Substantia nigra (tissue), 51 donors: ENCODE measurements at places on chromosomes 12 and 14.

DNA sequence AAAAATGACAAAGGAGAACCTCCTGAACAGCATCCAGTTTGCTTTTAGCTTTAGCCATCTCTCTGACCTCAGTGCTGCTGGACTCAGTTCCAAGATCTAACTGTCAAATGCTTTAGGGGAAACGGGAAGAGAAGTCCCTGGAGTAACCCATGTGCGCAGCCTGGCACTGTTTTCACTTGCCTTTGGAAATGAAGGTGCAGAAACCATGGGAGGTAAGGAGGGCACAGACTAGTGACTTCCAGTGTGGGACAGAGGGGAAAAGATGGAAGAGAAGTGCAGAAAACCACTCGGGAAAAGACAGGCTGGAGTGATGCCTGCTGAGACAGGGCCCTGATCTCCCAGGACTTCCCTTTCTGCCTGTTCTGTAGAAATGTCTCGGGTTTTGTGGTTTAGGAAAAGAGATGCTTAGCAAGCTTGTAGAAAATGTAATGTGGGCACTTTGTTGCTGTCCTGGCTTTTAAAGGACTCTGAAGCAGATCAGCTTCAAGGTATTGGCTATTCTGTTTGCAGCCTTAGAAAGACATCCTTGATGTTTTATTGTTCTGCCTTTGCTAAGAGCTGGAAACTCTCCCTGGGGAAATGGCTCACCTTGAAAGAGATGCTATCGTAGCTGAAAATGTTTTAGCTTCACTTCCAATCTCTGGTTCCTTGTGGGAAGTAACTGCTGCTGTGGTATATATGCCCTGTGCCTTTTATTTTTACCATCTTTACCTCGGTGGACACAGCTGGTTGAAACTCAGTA lies 124.6 kb upstream of the HIF1A start:
- DNase-seq, result no peak

GRCh38 chr14:24133735-24134134 lies 2.3 kb upstream of the PSME1 start:
- no peak for DNase-seq

DNA sequence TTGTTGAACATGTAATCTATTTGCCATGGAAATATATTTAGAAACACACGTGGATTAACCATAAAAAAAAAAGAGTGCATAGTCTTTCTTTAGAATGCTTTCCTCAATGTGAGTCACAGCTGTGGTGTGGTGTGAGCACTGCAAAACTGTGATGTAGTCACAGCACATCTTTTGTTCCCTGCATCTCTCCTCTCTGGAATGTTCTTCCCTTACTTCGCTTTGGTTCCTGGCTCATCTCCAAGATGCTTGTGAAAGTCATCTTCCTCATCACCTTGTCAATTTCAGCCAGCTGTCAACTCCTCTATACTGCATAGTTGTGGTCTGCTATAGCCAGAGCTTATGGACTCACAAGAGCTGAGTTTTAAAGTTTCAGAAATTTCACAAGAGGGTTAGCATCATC lies 60.2 kb downstream of the STAB2 start:
- DNase-seq, result no peak

DNA sequence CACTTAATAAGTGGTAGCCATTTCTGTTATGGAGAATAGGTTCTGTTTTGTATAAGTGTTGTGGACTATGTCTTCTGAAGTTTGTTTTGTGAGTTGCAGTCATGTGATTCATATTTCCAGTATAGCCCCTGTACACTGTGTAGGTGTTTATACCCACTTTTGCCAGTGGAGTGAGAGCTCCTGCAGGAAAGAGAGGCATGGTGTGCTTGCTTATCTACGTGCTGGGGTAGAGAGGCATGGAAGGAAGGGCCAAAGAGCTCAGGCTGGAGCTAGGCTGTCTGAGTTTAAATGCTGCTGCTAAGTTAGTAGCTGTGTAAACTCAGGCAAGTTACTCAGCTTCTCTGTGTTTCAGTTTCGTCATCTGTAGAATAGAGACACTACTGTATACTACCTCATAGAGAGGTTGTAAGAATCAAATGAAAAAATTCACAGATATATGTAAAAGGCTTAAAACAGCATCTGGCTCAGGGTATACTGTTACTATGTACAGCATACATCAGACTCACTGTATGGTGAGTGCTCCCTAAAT lies 88.2 kb upstream of the SLC38A2 start:
- DNase-seq, result no peak

DNA sequence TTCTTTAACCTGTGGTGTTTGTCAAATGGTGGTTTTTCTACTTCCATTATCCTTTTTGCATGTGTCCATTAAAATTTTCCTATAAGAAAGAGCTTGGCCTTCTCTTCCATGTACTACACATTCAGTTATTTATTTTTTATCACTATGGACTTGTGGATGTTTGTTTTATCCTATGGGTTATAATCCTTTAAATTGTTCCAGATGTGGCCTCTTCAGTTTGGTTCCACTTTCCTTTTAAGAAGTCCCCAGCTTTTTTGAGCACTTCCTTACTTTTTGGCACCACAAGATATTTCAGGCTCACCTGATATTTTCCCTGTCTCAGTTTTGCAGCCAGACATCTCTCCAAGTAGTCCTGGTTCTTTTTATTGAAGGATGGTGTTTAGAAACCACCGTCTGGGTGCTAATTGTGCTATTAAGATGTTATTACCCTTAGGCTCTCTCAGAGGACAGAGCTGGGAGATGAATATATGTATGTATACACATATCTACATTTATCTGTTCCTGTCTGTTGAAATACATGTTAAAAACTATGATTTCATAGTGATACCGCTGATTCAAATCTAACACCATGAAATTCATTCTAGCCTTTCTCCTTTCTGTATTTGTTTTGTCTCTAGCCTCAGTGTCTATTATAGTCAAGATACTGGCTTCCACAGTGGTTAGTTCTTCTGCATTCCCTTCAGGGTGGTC lies 408.5 kb upstream of the RGS6 start:
- DNase-seq, result no peak

DNA sequence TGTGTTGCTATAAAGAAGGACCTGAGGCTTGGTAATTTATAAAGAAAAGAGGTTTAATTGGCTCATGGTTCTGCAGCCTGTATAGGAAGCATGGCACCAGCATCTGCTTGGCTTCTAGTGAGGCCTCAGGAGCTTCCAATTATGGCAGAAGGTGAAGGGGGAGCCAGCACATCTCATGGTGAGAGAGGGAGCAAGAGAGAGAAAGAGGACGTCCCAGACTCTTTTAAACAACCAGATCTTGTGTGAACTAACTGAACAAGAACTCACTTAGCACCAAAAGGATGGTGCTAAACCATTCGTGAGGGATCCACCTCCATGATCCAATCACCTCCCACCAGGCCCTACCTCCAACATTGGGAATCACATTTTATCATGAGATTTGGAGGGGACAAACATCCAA lies 6.1 kb upstream of the SNAPC1 start:
- DNase-seq, result no peak

- DNase-seq, result no peak
Observed at GRCh38 chr14:100748403-100748802, 21.7 kb downstream of the DLK1 start.

GRCh38 chr14:87754520-87755223 lies 238.3 kb downstream of the GALC start:
- no peak for DNase-seq

- DNase-seq, result no peak
Observed at GRCh38 chr12:66111605-66112004, 18.9 kb downstream of the LLPH start.

GRCh38 chr12:1552911-1553491 lies 41.4 kb downstream of the FBXL14 start:
- DNase-seq, result no peak

GRCh38 chr14:101197595-101198397 lies 294.3 kb upstream of the RTL1 start:
- DNase-seq, result no peak

GRCh38 chr12:109581856-109582255 lies 8.3 kb downstream of the MVK start:
- DNase-seq, result no peak

GRCh38 chr12:19624491-19624890 lies 185.2 kb downstream of the AEBP2 start:
- DNase-seq, result no peak

DNA sequence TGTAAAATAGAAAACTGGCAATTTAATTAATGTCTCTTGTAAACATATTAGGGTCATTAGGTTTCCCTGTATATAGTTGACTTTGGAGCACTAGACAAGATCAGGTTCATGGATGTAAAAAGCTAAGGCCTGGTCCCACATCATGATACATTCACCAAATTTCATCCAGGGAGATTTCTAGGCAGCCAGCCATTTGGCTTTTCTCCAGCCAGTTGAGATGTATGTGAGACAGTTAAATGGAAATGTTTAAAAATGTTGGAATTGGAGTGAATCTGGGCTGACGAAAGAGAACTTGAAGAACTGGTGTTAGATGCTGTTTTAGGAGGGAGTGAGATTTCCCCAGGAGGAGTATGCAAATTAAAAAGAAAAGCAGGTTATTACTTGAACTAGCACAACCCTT lies 41.8 kb upstream of the CLEC14A start:
- no peak for DNase-seq

DNA sequence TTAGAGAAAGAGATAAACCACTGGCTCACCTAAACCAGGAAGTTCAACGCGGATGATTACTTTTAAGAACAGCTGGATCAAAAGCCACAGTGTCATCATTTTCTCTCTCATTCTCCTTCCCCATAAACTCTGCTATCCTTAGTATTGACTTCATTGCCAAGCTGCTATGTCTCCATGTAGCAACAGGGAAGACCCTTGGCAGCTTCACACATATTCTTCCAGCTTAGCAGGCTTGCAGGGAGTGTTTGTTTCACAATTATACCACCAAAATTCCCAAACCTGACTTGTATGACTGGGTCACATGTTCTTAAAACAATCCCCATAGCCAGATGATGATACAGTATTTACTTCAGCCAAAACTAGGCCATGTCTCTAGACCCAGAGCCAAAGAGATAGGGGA lies 235.5 kb downstream of the PAWR start:
- DNase-seq, result no peak

- peak; percentile 75 for DNase-seq
Observed at GRCh38 chr12:47736877-47737676, 11.8 kb upstream of the ENDOU start.

DNA sequence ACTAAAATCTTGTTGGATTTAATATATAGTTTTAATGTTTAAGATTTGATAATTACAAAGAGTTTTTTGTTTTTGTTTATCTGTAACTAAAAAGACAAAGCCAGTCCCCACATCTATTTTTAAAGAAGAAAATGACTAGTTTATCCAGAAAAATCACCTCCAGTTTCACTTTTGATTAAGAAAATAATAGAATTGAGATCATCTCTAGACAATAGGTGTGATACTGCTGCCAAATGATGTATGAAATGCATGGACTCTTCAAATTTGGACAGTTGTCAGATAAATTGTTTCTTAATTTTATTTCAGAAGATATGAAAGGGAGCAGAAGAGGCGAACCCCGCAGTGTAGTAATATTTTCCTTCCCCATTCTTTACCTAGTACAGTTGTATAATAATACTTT lies 20.0 kb downstream of the PCNX4 start:
- DNase-seq, result no peak

GRCh38 chr12:9646794-9647781 lies 22.4 kb upstream of the CLEC2D start:
- no peak for DNase-seq

DNA sequence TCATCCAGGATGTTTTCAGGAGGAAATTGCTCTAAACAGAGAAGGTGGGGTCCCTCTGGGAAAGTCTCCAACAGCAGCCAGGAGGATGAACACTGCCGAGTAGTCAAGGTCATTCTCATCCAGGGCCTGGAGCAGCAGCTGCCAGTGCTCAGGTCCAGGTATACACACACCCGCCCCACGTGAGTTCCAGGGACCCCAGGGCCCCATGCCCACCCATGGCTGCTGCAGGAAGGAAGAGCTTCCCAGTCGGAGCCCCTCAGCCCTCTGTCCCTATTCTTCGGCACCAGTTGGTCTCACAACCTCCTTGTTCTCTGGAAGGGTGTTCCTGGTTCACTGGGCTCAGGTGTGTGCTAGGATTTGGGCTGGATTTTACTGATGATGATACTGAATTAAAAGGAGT lies 72.7 kb downstream of the ACTN1 start:
- no peak for DNase-seq

- no peak for DNase-seq
Observed at GRCh38 chr12:64792128-64792527, 32.3 kb upstream of the TBC1D30 start.

GRCh38 chr14:96055753-96056508 lies 16.8 kb downstream of the C14orf132 start:
- peak; percentile 30 for DNase-seq

GRCh38 chr14:103172921-103173320 lies 49.7 kb downstream of the TNFAIP2 start:
- DNase-seq, result no peak

GRCh38 chr12:107145397-107145796 lies 52.0 kb upstream of the CRY1 start:
- no peak for DNase-seq

DNA sequence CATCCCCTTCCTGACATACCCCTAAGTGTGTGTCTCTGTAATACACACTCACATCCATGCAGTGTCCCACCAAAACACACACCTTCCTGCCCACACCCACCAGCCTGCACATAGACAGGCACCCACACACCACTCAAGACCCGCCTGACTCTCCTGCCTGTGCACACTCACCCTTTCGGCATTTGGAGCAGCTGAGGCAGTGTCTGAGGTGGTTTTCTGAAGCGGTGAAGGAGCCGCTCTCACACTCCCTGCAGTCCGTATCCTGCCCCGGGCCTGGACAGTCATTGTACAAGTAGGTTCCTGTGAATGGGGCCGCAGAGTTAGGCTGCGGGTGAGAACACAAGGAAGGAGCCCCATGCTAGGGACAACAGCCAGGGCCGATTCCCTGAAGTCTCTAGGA lies 8.3 kb downstream of the TNFRSF1A start:
- DNase-seq, result no peak

GRCh38 chr14:58354808-58355207 lies 40.9 kb upstream of the TOMM20L start:
- no peak for DNase-seq

- no peak for DNase-seq
Observed at GRCh38 chr14:76654573-76655108, 106.6 kb upstream of the VASH1 start.
